NAMALWA (cell line): ENCODE measurements at places on chromosomes 13 and 19.

- DNase-seq, result no peak
Measured at GRCh38 chr13:58855283-58855682, 1223.7 kb downstream of the PCDH17 start.

- DNase-seq, result peak; percentile 93
Measured at GRCh38 chr19:18000915-18001776, 6.8 kb upstream of the ARRDC2 start.

- DNase-seq, result no peak
Measured at GRCh38 chr13:109870696-109871370, 84.5 kb upstream of the IRS2 start.

GRCh38 chr13:104944176-104944575 lies 1591.3 kb downstream of the EFNB2 start:
- DNase-seq, result no peak

DNA sequence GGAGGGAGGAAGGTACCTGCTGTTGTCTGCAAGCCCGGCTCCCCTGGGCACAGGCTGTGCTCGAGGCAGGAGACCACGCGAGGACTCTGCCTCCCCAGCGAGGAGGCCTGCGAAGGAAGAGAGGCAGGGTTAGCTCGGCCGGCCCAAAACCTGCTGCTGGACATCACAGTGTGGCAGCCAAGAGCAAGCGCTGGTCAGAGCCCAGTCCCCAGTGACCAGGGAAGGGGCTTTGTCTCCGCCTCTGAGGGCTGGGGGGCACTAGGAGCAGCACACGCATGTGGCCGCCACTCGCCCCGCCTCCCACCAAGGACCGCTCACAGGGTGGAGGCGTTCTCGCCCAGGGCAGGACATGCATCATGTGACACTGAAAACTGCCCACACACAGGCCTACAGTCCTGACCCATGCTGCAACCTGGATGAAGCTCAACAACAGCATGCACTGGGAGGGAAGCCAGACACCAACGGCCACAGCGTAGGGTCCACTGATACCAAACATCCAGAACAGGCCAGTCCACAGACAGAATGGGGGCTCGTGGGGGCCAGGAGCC lies 8.5 kb downstream of the MIER2 start:
- no peak for DNase-seq

GRCh38 chr19:6685962-6686627 lies 16.1 kb upstream of the TNFSF14 start:
- DNase-seq, result no peak
